Inflammatory macrophage (primary cell): ENCODE measurements at places on chromosomes 7 and 10.

DNA sequence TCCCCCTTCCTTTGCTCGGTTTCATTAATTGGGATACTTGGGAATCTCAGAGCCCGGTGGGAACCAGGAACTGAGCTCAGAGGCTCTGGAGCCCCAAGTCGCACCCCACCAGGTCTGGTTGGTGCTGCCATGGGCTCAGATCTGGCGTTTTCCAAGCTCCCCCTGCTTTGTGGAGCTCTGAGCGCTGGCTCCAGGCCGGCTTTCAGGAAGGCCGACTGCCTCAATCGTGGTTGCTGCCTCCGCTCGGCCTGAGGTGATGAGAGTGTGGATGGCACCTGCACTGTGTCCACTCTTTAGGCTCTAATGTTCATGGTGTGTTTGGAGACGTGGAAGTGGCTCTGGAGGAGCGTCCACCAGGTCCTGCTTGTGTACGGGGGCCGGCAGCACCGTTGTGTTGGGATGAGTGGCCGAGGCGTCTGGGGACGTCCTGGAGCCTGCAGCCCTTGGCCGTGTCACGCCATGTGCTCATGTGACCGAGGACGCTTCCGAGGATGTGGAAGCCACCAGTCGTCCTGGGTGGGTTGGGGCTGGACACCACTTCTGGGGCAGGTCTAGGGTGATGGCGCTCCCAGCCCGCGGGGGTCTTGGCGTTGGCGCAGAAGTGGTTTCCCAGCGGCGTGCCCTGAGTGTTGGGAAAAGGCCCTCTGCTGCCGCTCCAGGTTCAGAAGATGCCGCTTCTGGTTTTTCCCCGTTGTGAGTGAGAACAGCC is 8.2 kb downstream of the INPP5A start:
- DNase-seq = no peak

GRCh38 chr7:1553512-1554210 is 2.3 kb downstream of the TMEM184A start:
- no peak for DNase-seq

GRCh38 chr10:94138391-94138790 is 144.7 kb downstream of the PLCE1 start:
- no peak for DNase-seq

GRCh38 chr10:78817361-78817760 is 251.4 kb upstream of the ZMIZ1 start:
- DNase-seq = peak; percentile 38

GRCh38 chr10:48946332-48946731 is 6.7 kb upstream of the LRRC18 start:
- DNase-seq = no peak

DNA sequence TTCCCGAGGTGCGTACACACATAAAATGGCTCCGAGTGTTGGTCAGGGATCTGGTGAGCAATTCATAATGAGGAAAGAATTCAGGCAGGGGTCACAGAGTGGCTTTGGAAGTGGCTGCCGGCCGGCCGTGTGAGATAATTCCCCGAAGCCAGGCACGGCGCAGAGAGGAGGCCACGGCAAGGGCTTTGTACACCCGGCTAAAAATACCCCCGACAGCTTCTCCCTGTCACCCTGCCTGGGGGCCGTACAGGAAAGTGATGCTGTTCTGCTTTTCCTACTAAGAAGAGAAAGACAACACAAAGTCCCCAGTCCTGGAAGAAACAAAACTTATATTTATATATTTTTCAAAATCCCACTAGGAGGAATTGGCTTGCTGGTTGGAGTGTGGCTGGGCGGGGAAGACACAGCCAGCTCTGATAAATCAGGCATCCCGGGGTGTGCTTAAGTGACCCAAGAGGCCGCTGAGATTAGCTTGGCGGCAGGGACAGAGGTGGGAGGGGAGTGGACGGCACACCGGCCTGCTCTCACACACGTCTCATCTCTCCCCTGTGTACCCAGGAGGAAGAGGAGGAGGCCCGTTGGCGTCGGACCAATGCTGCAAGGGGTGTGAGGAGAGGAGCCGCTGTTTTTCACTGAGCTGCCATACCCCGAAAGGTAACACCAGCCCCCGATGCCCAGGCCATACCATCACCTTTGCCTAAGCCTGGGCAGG is 70.5 kb downstream of the ZMIZ1 start:
- DNase-seq = no peak

GRCh38 chr10:110710621-110711020 is 66.5 kb downstream of the RBM20 start:
- no peak for DNase-seq

GRCh38 chr10:129755158-129755591 is 208.9 kb downstream of the EBF3 start:
- no peak for DNase-seq

- no peak for DNase-seq
Measured at GRCh38 chr10:123772645-123773508, 106.7 kb downstream of the GPR26 start.

DNA sequence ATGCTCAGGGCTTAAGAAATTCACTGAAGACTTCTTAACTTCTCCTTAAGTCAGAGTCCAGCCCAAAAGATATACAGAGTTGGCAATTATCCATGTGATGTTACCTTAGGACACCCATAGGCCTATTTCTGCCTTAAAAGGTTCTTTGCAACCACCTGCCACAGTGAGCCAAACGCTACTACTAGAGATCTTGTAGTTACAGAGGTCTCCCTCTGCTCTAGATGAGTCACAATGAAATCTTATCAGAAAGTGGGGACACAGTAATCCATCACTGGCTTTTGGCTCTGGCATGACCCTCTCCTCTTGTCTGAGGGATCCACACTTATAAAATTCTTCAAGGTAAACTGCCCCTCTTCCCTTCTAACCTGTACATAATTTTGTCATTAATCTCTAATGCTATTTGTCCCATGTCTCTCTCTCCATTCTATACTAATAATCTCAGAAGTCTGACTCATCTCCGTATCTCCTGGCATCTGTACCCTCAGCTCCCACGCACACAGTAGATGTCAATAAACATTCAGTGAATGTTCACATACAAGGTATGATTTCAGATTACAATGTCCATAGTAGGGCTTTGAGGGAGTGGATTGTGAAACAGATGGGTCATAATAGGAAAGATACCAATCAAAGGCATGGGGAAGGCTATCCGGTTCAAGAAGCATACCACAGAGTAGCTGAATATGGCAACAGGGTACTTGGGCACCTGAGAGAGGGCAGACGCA is 112.1 kb downstream of the SGMS1 start:
- DNase-seq = no peak

- DNase-seq = no peak
Measured at GRCh38 chr7:155769701-155770100, 42.6 kb downstream of the SHH start.

- no peak for DNase-seq
Measured at GRCh38 chr7:37215290-37215923, 233.3 kb downstream of the ELMO1 start.

GRCh38 chr7:95322396-95322795 is 1.9 kb downstream of the PON1 start:
- no peak for DNase-seq

DNA sequence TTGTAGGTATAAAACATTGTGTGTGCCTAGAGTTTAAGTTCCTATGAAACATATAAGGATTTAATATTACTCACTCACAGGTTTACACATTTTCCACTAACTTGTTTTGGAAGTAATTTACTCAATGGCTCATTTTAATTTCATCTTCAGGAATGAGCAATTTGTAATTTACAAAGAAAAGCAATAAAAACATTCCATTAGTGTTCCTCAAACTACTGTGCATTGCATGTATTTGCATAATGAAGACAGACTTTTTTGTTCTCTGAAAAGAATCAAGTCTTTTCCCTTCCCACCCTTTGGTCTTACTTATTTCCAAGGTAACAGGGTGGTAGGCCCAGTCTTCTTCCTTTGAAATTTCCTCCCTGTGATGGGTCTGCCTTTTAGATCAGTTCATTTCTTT is 61.2 kb downstream of the EPDR1 start:
- DNase-seq = no peak

GRCh38 chr10:22712956-22713852 is 1.2 kb downstream of the PIP4K2A start:
- DNase-seq = peak; percentile 12

GRCh38 chr7:157739650-157740049 is 402.8 kb downstream of the DNAJB6 start:
- no peak for DNase-seq

DNA sequence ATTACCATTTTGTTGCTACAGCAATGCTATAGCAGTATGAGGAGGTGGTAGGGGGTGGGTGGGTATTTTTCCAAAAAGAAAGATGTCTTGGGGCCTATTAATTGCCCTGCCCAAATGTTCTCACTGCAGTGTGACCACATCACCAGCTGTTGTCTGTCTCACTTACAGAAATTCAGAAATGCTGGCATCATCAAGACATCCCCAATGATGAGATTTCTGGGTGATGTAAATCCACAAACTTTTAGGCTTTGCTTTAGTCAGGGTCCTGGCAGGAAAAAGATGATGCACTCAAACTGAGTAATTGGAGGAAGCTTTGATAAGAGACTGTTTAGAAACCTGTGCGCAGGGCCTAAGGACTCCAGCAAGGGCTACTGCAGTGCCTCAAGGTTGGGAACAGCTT is 56.2 kb upstream of the OPN4 start:
- DNase-seq = no peak

DNA sequence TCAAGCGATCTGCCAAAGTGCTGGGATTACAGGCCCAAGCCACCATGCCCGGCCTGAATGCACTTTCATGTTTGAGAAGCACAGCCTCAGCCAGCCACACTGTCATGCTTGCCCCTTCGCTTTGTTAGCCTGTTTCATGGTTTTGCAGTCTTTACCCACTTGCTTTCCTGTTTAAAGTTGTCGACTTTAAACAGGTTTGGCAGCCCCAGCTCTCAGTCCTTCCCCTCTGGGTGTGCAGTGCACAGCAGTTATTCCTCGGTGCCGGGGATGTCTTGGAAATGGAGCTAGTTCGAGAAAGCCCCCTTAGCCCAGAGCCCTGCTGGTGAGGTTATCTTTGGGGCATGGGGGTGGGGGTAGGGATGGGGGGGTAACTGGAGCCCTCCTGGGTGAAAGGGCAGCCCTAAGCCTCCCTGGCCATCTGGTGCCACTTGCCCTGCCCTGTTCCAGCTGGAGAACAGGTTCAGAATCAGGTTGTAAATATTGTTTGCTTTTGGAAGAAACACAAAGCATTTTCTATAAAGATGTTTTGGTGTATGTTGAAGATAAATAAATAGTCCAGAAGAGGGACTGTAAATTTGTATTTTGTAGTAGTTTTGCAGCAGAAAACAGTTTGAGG is 14.8 kb downstream of the TSPAN14 start:
- DNase-seq = no peak

DNA sequence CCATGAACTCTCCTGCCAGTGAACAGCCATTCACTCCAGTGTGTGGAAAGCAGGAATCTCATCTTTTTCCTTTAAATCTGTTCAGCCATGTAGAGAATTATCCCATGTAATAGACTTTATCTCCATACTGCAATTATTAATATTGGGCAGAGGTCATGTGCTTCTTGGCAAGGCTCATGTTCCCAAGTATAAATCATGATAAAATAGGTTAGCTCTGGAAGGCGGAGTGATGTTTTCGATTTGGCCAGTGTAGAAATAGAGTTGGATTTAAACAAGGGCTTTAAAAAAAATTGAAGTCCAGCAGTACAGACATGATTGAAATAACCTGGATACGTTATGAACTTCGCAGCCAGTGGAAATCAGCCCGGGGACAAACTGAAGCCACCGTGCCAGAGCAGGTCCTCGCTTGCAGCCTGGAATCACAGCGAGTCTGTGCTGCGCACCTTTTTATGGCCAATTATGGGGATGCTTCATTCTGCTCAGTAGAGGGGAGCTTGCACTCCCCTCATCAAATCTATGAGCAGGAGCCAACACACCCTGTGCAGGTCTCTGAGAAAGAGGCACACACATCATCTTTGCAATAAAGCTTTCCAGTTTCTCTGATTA is 654.0 kb upstream of the MKI67 start:
- no peak for DNase-seq

DNA sequence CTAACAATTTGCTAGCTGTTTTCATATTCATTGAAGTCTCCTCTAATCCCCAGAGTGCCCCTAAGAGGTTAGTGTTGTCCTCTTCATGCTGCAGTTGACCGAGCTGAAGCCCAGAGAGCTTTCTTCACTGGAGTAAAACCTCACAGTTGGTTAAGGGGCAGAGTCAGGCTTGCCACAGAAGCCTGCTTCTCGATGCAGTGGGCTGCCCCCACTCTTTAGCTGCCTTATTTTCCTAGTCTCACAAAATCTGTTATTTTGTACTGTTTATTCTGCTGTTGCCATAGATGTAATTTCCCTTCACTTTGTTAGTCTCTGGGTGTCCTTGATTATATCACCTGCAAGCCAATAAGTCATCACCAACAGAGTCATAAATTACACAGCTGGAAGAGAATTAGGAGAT is 56.3 kb upstream of the ZPBP start:
- no peak for DNase-seq

GRCh38 chr7:156554488-156554887 is 86.1 kb upstream of the RNF32 start:
- no peak for DNase-seq

DNA sequence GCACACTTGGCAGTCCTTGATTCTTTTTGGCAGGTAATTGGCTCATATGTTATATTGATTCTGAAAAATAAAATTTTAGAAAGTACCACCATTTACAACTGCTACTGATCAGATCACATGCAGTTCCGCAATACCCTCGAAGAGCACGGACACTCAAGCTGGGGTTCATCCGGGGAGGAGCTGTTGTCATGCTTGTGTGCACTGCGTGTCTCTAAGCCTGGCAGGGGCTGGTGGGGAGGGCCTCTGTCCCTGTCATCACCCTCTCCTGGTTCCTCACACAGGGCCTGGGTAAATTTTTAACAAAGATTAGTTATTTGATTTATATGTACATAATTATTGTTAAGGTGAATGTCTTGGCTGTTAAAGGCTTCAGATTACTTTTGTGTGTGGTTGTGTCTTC is 45.2 kb downstream of the TRRAP start:
- no peak for DNase-seq

- DNase-seq = no peak
Measured at GRCh38 chr7:20696002-20696605, 80.6 kb downstream of the ABCB5 start.

DNA sequence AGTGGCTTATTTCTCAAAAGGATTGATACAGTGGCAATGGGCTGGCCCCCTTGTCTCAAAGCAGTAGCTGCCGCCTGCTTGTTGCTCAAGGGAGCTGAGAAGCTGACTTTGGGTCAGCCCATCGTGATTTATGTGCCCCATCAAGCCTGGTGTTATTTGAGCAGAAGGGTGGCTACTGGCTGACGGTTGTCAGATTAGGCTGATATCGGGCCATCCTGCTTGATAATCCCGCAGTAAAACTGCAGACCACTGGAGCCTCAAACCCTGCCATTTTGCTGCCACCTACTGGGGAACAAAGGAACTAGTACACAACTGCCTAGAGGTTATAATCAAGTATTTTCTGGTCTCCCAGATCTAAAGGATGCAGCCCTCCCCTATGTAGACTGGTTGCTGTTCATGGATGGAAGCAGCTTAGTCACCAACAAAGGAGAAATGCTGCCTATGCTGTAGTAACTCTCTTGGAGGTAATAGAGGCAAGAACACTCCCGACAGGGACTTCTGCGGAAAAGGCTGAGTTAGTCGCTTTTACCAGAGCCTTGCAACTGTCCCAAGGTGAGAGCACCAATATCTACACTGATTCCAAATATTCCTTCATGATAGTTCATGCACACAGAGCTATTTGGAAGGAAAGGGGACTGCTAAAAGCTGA is 65.9 kb upstream of the ZNF92 start:
- peak; percentile 47 for DNase-seq
